CD4-positive, alpha-beta T cell treated with Interferon gamma for 1 hour (primary cell): ENCODE measurements at places on chromosomes 12 and 14.

- no peak for DNase-seq
Observed at GRCh38 chr14:68576496-68577244, 216.2 kb downstream of the ZFP36L1 start.

DNA sequence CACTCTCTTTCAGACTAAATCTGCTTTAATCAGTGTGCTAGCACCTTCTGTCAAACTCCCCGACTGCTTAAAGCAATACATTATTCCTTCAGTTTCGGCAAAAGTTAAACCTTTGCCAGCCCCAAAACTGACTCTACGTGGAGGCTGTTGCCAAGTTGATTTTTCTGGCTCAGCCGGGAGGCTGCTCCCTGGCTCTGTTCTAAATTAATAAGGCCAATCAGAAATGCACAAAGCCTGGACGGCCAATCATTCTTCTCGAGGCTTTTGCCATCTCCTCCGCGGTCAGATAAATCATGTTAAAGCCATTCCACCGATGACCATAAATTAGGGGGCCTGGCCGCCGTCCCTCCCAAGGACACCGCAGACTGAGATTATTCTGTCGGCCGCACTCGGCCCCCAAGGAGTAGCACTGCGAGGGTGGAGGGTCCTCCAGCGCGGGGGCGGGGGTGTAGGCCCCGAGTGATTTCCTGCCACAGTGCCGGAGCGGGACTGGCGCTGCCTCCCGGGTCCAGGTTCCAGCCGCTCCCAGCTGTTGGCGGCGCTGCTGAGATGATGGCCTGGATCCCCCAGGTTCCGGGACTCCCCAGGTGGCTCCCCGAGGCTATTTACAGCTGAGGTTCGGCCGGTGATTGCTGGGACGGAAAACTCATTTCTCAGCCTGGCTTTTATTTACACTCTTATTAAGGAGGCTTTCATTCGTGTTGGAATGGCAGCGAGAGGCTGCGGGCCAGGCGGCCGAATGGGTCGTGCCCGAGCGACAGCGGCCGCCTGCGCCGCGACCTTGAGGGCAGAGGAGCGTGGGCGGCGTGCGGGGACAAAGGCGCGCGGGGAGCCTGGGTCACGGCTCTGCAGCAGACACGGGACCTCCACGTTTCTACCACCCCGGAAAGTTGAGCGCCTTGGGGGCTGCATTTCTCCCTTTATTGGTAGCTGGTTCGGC lies 165.1 kb downstream of the MON2 start:
- peak; percentile 18 for DNase-seq

GRCh38 chr14:21001218-21001617 lies 2.1 kb downstream of the SLC39A2 start:
- no peak for DNase-seq

- no peak for DNase-seq
Observed at GRCh38 chr12:102374190-102374589, 106.2 kb downstream of the IGF1 start.

GRCh38 chr12:117313926-117314325 lies 47.5 kb downstream of the NOS1 start:
- no peak for DNase-seq

DNA sequence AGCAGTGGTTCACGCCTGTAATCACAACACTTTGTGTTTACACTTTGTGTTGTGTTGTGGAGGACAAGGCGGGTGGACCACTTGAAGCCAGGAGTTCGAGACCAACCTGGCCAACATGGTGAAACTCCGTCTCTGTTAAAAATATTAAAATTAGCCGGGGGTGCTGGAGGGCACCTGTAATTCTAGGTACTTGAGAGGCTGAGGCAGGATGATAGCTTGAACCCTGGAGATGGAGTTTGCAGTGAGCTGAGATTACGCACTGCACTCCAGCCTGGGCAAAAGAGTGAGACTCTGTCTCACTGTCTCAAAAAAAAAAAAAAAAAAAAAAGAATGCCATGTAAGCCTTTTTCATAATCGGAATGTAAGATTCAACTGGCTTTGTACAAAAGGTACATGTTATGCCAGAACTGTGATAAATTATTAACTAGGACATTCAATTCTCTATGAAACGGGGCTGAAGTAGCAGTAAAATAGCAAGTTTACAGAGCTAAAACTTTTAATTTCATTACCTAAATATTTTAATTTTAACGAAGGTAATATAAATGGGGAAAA lies 13.9 kb upstream of the PITPNM2 start:
- no peak for DNase-seq

DNA sequence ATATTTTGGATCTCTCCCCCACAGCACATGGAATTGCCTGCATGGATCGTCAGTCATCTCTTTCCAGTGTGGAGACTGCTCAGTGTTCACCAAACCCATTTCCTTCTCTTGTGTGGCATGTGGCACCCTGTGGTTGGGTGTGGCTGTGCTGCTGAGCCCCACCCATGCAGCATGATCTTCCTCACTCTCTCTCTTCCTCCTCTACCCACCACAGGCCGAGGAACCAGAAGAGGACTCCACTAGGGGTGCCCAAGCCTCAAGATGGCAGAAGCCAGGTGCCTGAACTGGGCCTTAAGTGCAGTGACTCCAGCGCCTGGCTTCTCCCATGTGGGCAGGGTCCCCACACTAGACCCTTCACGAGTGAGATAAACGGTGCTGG lies 66.8 kb upstream of the GPR68 start:
- peak; percentile 73 for DNase-seq

- DNase-seq = no peak
Observed at GRCh38 chr14:64478634-64479250, 13.4 kb downstream of the AKAP5 start.
